ENCODE measurements at places on chromosomes 4 and X.

GRCh38 chr4:165631912-165632311 is 241.1 kb upstream of the TLL1 start:
- DNase-seq: no peak

DNA sequence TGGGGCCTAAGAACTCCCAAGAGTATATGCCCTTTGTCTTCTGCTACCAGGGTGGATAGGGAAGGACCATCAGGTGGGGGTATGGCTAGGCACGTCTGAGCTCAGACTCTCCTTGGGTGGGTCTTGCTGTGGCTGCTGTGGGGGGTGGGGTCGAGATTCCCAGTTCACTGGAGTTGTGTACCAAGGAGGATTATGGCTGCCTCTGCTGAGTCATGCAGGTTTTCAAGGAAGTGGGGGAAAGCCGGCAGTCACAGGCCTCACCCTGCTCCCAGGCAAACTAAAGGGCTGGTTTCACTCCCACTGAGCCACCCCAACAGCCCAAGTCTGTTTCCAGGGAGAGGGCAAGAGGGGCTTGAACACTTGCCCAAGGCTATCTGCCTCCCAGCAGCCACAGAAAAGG is 249.7 kb downstream of the NR3C2 start:
- DNase-seq: no peak

- DNase-seq: no peak
Measured at GRCh38 chr4:149113804-149114430, 671.7 kb upstream of the NR3C2 start.

DNA sequence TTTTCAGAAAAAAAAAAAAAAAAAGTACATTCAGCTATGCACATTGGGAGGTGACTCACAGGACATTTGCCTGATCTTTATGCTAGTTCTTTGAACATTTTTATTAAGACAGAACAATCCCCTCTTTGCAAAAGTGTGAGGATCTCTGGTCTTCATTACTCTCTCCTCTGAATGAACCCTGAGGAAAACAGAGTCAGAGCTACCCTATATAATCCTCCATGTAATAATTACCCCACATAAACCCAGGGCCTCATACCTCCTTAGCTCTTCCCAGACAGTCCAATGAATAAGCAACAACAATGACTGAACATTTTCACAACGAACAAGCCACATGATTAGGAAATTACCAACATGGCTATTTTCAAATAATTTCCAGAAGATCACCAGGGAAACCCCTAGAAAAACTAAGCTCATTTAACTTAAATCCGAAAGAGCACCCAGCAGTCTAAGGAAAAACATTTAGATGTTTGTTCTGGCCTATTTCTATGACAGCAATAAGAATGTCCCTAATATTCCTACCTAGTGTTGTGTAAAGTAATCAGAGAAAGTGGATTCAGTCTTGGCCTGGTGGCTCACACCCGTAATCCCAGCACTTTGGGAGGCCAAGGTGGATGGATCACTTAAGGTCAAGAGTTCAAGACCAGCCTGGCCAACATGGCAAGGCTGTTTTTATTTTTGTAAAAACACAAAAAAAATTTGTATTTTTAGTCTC is 37.8 kb downstream of the TBC1D9 start:
- no peak for DNase-seq

DNA sequence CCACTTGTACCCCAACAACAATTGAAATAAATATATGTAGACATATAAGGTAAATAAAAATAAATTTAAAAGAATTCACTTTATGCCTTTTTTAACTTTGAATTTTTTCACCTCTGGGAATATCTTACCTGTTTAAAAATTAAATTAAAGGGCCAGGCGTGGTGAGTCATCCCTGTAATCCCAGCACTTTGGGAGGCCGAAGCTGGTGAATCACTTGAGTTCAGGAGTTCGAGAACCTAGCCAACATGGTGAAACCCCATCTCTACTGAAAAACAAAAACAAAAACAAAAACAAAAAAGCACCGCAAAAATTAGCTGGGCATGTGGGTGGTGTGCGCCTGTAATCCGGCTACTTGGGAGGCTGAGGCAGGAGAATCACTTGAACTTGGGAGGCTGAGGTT is 164.8 kb downstream of the AASDH start:
- DNase-seq: no peak

- DNase-seq: no peak
Measured at GRCh38 chrX:132216806-132217202, 2.4 kb downstream of the RAP2C start.

GRCh38 chr4:94332983-94333590 is 9.5 kb downstream of the HPGDS start:
- DNase-seq: no peak

- no peak for DNase-seq
Measured at GRCh38 chrX:55028611-55029010, 2.2 kb downstream of the ALAS2 start.

- DNase-seq: no peak
Measured at GRCh38 chrX:16212436-16212835, 45.2 kb downstream of the MAGEB17 start.
